DND-41 (cell line): ENCODE measurements at places on chromosomes 4 and X.

GRCh38 chr4:121400632-121401031, 19.8 kb upstream of the QRFPR start:
- no peak overlapping the region for H3K4me3 ChIP-seq
- H3K36me3 ChIP-seq, result no peaks in the 10 kb centered on the region
- no peak for DNase-seq

- H3K36me3 ChIP-seq, result no peaks in the 10 kb centered on the region
- no peak overlapping the region for H3K4me3 ChIP-seq
- H3K27me3 ChIP-seq, result no peaks in the 10 kb centered on the region
- no peak overlapping the region for H3K27ac ChIP-seq
- no peaks in the 10 kb centered on the region for H3K4me1 ChIP-seq
Measured at GRCh38 chr4:41525129-41525528, 12.8 kb upstream of the LIMCH1 start.

DNA sequence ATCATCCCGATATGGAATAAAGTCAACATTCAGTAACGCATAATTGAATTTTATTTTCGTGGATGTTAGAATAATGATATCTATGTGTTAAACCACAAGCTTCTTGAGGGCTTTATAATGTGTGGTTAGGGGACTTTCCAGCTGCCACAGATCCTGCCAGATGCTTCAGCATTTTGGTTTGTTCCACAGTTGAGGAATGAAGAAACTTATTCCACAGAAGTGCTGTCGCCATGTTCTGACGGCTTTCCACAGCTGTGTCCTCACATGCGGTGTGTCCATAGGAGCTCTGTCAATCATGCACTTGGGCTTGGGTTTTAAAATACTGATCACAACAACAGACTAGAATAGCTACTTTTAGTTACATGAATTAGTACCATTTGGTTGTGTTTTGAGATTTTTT, 411.9 kb downstream of the TRIML1 start:
- H3K4me3 ChIP-seq, result no peak overlapping the region
- DNase-seq, result no peak
- H3K27ac ChIP-seq, result no peak overlapping the region
- H3K36me3 ChIP-seq, result no peaks in the 10 kb centered on the region
- no peaks in the 10 kb centered on the region for H3K27me3 ChIP-seq
- H3K4me1 ChIP-seq, result no peaks in the 10 kb centered on the region

- no peaks in the 10 kb centered on the region for H3K27me3 ChIP-seq
- no peak for DNase-seq
- no peak overlapping the region for H3K4me3 ChIP-seq
- H3K36me3 ChIP-seq, result no peaks in the 10 kb centered on the region
- no peak overlapping the region for H3K27ac ChIP-seq
Measured at GRCh38 chr4:56689201-56689969, 8.3 kb upstream of the HOPX start.

- H3K4me3 ChIP-seq, result no peak within 1 kb of the TSS
- DNase-seq, result no peak
- H3K27ac ChIP-seq, result no peak within 1 kb of the TSS
- no peaks in the 10 kb centered on the region for H3K4me1 ChIP-seq
- H3K36me3 ChIP-seq, result no peaks in the 10 kb centered on the region
- no peaks in the 10 kb centered on the region for H3K27me3 ChIP-seq
Measured at GRCh38 chrX:48835524-48836329, at the start of gene PCSK1N. TSS of gene PCSK1N (minus strand) at chrX:48835610. CDS start at chrX:48835532, 78 bp downstream.

GRCh38 chrX:151132531-151132930, 43.9 kb upstream of the GPR50 start:
- no peak for DNase-seq
- no peak overlapping the region for H3K27ac ChIP-seq
- H3K4me1 ChIP-seq, result no peaks in the 10 kb centered on the region
- H3K36me3 ChIP-seq, result no peaks in the 10 kb centered on the region
- no peak overlapping the region for H3K4me3 ChIP-seq
- no peaks in the 10 kb centered on the region for H3K27me3 ChIP-seq

DNA sequence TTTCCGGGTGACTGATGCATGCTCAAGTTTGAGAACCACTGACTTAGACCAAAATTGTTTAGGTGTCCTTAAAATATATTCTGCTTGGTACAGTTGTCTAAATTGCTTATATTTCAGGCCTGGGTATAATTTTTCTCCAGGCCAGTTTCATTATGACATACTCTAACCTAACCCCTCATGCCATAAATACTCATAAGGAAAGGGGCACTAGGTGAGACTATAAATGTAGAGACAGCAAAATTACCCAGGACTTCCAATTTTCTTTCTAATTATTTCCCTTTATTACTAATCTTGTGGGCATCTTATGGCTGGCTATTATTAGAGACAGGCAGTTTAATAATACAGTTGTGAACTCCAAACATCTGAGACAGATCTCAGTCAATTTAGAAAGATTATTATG, 150.2 kb downstream of the RRAGB start:
- no peaks in the 10 kb centered on the region for H3K27me3 ChIP-seq
- H3K36me3 ChIP-seq, result no peaks in the 10 kb centered on the region
- H3K4me3 ChIP-seq, result no peak overlapping the region
- no peaks in the 10 kb centered on the region for H3K4me1 ChIP-seq
- no peak overlapping the region for H3K27ac ChIP-seq

- no peak overlapping the region for H3K4me3 ChIP-seq
- no peak for DNase-seq
- H3K27ac ChIP-seq, result no peak overlapping the region
- peaks cover 3% of the 10 kb centered on the region for H3K27me3 ChIP-seq
Measured at GRCh38 chr4:183321079-183321478, 1.0 kb upstream of the CLDN22 start.

DNA sequence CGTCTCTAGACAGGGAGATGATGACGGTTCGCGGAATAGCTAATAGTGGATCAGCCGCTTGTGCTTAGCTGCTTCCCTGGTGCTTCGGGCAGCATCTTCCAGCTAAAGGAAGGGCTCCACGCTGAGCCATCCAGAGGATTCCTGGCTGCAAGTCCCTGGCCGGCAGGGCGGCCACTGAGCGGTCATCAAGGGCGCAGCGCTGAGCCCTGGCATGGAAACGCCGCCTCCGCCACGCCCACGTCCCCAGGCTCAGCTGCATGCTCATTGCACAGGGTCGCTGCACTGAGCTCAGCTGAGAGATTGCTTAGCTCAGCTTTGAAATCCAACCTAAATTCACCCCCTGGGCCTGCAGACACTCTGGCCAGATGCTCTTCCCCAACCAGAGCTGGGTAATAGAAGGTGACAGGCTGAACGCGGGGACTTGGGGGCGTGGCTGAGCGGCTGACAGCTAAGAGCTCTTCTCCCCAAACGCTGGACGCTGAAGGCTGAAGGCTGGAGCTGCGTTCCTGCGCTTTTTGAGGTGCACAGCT, 118.2 kb upstream of the KIT start:
- H3K4me3 ChIP-seq, result no peak overlapping the region
- H3K27ac ChIP-seq, result no peak overlapping the region
- DNase-seq, result no peak
- no peaks in the 10 kb centered on the region for H3K4me1 ChIP-seq

DNA sequence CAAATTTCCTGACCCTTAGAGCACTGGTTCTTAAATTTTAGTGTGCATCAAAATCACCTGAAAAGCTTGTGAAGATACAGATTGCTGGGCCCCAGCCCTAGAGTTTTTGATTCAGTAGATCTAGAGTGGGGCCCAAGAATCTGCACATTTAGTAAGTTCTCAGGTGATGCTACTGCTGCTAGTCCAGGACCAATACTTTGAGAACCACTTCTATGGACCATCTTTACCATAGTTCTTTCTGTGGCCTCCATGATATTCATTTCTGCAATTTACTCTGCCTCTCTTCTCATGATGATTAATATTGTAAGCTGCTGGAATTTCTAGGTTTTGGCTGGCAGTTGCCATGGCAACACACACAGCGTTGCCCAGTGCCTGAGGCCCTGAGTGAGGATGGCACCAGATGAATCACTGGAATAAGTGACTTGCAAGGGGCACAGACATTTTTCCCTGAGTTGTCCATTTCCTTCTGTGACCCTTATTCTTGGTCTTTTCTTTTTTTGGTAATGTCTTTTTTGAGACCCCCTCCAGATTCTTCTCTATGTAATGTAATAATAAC, 83.6 kb downstream of the PPP1R2C start:
- H3K27me3 ChIP-seq, result no peaks in the 10 kb centered on the region
- no peak overlapping the region for H3K4me3 ChIP-seq
- no peaks in the 10 kb centered on the region for H3K36me3 ChIP-seq
- no peak overlapping the region for H3K27ac ChIP-seq
- no peak for DNase-seq

DNA sequence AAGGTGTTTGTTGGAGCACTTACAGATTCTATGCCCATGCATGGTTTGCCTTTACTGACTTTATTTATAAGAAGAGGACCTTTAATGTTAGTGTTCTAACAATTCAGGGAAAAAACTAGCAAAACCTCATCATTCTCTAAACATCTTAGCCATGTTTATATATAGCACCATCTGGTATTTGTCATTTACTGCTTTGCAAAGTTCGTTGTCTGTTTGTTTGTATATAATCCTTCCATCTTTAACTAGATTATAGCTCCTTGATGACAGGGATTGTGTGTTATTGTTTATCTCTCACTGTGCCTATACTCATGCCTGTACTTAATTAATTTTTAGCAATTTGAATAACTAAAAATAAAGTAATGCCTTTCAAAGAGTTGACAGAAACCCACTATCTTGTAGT, 170.6 kb upstream of the PACRGL start:
- H3K4me3 ChIP-seq, result no peak overlapping the region
- no peak for DNase-seq
- H3K27ac ChIP-seq, result no peak overlapping the region
- H3K27me3 ChIP-seq, result no peaks in the 10 kb centered on the region

GRCh38 chr4:17854036-17854435, 43.3 kb downstream of the NCAPG start:
- no peaks in the 10 kb centered on the region for H3K27me3 ChIP-seq
- no peak overlapping the region for H3K4me3 ChIP-seq
- no peaks in the 10 kb centered on the region for H3K36me3 ChIP-seq
- DNase-seq, result no peak

GRCh38 chr4:54015423-54016030, 48.9 kb downstream of the CHIC2 start:
- H3K36me3 ChIP-seq, result peaks cover 8% of the 10 kb centered on the region
- no peak for DNase-seq
- no peaks in the 10 kb centered on the region for H3K4me1 ChIP-seq
- H3K27ac ChIP-seq, result no peak overlapping the region

- H3K36me3 ChIP-seq, result no peaks in the 10 kb centered on the region
- H3K27me3 ChIP-seq, result no peaks in the 10 kb centered on the region
- no peaks in the 10 kb centered on the region for H3K4me1 ChIP-seq
- no peak overlapping the region for H3K27ac ChIP-seq
Measured at GRCh38 chr4:47929682-47930201, 15.4 kb upstream of the NFXL1 start.

DNA sequence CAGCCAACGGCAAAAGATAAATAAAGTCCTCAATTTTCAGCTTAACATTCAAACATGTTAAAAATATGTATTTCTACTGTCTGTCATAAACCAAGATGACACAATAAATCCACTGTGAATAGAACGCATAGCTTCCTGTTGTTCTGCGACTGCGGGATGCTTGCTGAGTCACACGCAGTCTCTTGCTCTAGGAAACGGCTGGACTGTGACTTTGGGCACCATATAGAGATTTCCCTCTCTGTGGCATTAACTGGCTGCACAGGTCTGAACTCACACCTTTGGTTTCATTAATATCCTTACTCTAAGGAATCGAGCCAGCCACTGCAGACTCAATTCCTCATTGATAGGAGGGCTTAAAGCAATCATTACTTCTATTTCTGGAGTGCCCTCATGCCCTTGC, 8.4 kb downstream of the BEND4 start:
- no peaks in the 10 kb centered on the region for H3K36me3 ChIP-seq
- no peak for DNase-seq
- no peak overlapping the region for H3K4me3 ChIP-seq
- no peaks in the 10 kb centered on the region for H3K4me1 ChIP-seq
- no peak overlapping the region for H3K27ac ChIP-seq

- H3K27ac ChIP-seq, result no peak overlapping the region
- no peaks in the 10 kb centered on the region for H3K27me3 ChIP-seq
- no peaks in the 10 kb centered on the region for H3K36me3 ChIP-seq
- no peak overlapping the region for H3K4me3 ChIP-seq
Measured at GRCh38 chr4:10526429-10527222, 69.4 kb upstream of the ZNF518B start.
